ENCODE measurements at places on chromosomes 5 and 9.
A peak's percentile ranks its signal among the peaks of the same experiment; 100 is the strongest.

DNA sequence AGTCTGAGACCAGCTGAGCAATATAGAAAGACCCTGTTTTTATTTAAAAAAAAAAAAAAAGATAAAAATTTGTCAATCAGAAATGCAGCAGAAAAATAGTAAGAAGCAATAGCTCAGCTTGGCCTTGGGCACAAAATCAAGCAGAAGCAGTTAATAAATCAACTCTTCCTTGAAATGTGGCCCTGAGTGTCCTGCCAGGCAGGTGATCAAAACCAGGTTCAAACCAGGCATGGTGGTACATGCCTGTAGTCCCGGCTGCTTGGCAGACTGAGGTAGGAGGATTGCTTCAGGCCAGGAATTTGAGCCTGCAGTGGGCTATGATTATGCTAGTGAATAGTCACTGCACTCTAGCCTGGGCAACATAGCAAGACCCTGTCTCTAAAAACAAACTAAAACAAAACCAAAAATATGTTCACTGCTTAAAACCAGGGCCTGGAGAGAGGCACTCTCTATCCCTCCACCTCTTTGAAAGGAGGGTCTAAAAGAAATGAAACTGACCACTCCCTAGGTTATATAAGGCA is 27.9 kb upstream of the KLF9 start:
- H3K4me3 ChIP-seq = no peak overlapping the region
- H3K4me1 ChIP-seq = peaks cover 5% of the 10 kb centered on the region
- H3K27ac ChIP-seq = no peak overlapping the region
- no peak for DNase-seq
- no peaks in the 10 kb centered on the region for H3K36me3 ChIP-seq

GRCh38 chr5:43648499-43649124 is 45.6 kb downstream of the NNT start:
- H3K4me1 ChIP-seq = no peaks in the 10 kb centered on the region
- H3K27me3 ChIP-seq = no peaks in the 10 kb centered on the region
- DNase-seq = no peak
- no peak overlapping the region for H3K27ac ChIP-seq
- peaks cover 58% of the 10 kb centered on the region for H3K36me3 ChIP-seq
- H3K4me3 ChIP-seq = no peak overlapping the region

DNA sequence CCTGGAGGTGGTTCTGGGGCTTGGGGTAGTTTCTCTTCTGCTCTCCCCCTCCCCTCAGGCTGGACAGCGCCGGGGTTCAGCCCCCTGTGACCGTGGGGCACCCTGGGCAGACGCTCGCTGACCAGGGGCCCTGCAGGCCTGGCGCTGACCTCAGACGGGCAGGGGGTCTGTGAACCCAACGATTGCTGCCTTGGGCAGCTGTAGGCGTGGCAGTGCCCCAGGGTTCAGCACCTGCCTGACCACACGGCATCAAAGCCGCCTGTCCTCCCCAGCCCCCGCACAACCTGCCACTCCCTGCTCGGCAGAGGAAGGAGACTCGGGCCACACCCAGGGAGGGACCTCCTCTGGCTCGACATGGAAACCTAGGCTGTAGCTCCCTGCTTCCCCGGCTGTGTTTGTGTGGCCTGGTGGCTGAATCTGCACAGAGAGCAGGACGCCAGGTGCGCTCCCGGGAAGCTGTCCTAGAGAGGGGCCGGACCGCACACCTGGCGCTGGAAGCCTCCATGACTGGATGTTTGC is 12.2 kb downstream of the LCN12 start:
- H3K4me3 ChIP-seq = no peak overlapping the region
- H3K27ac ChIP-seq = peak overlapping the region; percentile 15
- H3K36me3 ChIP-seq = no peaks in the 10 kb centered on the region
- H3K27me3 ChIP-seq = peaks cover 5% of the 10 kb centered on the region
- H3K4me1 ChIP-seq = peaks cover 23% of the 10 kb centered on the region

GRCh38 chr5:130836729-130837649 is 328.1 kb downstream of the HINT1 start:
- H3K27me3 ChIP-seq = peaks cover 7% of the 10 kb centered on the region
- no peaks in the 10 kb centered on the region for H3K36me3 ChIP-seq
- DNase-seq = no peak

- H3K4me3 ChIP-seq = no peak overlapping the region
- H3K4me1 ChIP-seq = no peaks in the 10 kb centered on the region
- DNase-seq = no peak
- no peaks in the 10 kb centered on the region for H3K27me3 ChIP-seq
Measured at GRCh38 chr5:152332716-152333460, 72.2 kb downstream of the NMUR2 start.

DNA sequence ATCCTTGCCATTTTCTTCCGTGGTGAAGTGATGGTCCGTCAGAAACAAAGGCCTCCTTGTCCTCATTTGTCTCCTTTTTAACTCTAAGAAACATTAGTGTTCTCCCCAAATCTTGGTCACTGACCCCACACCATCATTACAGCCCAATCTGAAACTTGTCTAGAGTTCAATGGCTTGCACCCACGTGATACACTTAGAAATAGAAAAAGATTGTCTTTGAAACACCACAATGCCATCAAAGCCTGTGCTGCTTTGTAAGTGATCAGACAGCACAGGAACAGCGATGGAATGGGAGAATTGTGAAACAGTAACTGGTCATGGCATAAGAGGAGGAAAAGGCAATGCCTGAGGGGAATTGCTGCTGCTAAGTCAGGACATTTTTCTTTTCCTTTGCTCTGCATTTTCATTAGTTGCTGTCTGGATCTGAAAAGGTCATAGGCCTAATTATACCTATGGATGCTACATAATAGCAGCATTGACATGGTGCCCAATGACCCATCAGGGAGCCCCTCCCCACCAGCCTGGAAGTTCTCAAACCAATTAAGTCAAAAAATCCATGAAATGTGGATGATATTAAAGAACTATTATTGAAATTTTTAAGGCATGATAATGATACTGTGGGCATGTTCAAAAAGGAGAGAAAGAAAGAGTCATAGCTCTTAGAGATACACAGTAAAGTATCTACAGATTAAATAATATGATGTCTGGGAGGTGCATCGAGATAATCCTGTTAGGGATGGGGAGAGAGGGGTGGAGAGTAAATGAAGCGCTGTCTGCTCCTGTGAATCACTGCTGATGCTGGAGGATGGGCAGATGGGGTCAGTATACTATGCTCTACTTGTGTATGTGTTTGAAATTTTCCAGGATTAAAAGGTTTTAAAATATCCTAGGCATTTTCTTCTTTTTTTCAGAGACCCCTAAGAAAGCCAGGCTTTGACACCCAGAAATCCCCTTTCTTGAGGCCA is 83.6 kb downstream of the ENC1 start:
- DNase-seq = no peak
- H3K4me3 ChIP-seq = no peak overlapping the region
- H3K4me1 ChIP-seq = no peaks in the 10 kb centered on the region
- no peaks in the 10 kb centered on the region for H3K36me3 ChIP-seq
- peaks cover 50% of the 10 kb centered on the region for H3K27me3 ChIP-seq
- no peak overlapping the region for H3K27ac ChIP-seq

DNA sequence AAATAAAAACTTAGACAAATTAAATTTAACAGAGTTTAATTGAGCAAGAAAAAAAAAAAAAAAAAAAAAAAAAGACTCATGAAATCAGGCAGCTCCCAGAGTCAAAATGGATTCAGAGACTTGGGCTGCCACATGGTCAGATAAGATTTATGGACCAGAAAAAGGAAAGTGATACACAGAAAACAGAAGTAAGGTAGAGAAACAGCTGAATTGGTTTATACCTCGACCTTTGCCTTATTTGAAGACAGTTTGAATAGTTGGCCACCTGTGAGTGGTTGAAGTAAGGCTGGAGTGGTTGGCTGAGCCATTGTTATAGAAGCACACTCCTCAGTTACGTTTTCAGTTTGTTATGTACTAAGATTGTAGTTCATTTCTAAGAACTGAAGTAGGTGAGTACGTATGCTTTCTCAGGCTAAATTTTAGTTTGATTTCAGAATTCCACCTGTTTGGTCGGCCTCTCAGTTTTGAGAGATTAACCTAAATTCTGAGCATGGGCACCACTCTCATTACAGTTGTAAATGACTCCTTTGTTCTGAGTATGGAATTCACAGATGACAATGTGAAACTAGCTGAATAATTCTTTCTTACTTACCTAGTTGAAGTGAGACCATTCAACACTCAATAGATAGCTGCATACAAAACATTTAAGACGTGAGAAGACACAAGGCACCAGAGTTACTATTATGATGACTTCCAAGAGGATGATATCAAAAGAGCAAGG is 149.0 kb downstream of the AOPEP start:
- H3K4me1 ChIP-seq = peaks cover 32% of the 10 kb centered on the region
- no peaks in the 10 kb centered on the region for H3K36me3 ChIP-seq
- H3K4me3 ChIP-seq = no peak overlapping the region
- H3K27ac ChIP-seq = no peak overlapping the region
- DNase-seq = no peak
- peaks cover 53% of the 10 kb centered on the region for H3K27me3 ChIP-seq

GRCh38 chr5:168401880-168402279 is 84.4 kb upstream of the RARS1 start:
- DNase-seq = no peak
- no peaks in the 10 kb centered on the region for H3K4me1 ChIP-seq
- H3K27me3 ChIP-seq = peaks cover 39% of the 10 kb centered on the region
- H3K36me3 ChIP-seq = no peaks in the 10 kb centered on the region

GRCh38 chr9:23938908-23939307 is 112.9 kb upstream of the ELAVL2 start:
- no peaks in the 10 kb centered on the region for H3K36me3 ChIP-seq
- no peaks in the 10 kb centered on the region for H3K4me1 ChIP-seq
- H3K27ac ChIP-seq = no peak overlapping the region

DNA sequence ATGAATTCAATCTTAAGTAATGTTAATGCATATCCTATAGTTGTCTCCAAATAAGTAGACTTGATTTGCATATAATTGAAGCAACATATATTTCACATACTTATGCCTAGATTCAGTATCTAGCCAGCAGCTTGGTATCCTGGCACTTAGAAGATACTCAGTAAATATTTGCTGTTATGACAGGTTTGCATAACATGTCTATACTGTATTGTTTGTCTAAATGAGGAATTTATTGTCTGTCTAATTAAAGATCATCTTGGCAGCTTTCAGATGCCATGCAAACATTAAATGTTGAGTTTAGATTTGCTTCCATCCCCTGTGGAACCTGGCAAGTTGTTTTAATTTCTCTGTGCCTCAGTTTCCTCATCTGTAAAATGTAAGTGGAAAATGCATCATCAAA is 9.4 kb downstream of the IQGAP2 start:
- DNase-seq = no peak
- H3K4me1 ChIP-seq = peaks cover 21% of the 10 kb centered on the region
- no peaks in the 10 kb centered on the region for H3K27me3 ChIP-seq
- no peak overlapping the region for H3K27ac ChIP-seq

- no peaks in the 10 kb centered on the region for H3K36me3 ChIP-seq
- no peak overlapping the region for H3K4me3 ChIP-seq
- no peak for DNase-seq
- no peak overlapping the region for H3K27ac ChIP-seq
- H3K27me3 ChIP-seq = peaks cover 13% of the 10 kb centered on the region
Measured at GRCh38 chr9:85900504-85901201, 40.3 kb upstream of the NAA35 start.

- no peaks in the 10 kb centered on the region for H3K36me3 ChIP-seq
- no peaks in the 10 kb centered on the region for H3K4me1 ChIP-seq
- no peak overlapping the region for H3K27ac ChIP-seq
- H3K4me3 ChIP-seq = no peak overlapping the region
- peaks cover 23% of the 10 kb centered on the region for H3K27me3 ChIP-seq
- DNase-seq = no peak
Measured at GRCh38 chr9:36820392-36820861, 213.6 kb downstream of the PAX5 start.

DNA sequence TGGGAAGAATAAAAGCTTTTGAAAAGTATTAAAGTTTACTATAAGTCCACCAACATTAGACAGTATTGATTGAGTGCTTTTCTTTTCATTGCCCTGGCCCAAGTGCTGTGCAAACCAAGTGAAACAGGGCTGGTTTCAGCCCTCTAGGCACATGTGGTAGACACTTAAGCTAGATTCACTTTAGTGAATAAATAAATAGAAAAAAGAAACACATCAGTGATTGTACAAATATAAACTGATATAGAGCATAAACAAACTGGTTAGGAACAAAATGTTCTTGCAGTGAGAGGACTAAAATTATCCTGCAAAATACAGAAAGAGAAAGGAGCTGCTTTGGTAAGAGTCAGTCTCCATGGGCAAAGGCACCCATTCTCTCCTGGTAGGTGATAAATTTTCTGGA is 29.7 kb downstream of the ACTBL2 start:
- no peak for DNase-seq
- H3K27me3 ChIP-seq = no peaks in the 10 kb centered on the region
- no peaks in the 10 kb centered on the region for H3K36me3 ChIP-seq
- H3K27ac ChIP-seq = no peak overlapping the region

GRCh38 chr5:110686270-110686669 is 40.2 kb downstream of the TMEM232 start:
- H3K27ac ChIP-seq = no peak overlapping the region
- H3K4me3 ChIP-seq = no peak overlapping the region
- peaks cover 2% of the 10 kb centered on the region for H3K36me3 ChIP-seq
- peaks cover 22% of the 10 kb centered on the region for H3K4me1 ChIP-seq
- DNase-seq = no peak

DNA sequence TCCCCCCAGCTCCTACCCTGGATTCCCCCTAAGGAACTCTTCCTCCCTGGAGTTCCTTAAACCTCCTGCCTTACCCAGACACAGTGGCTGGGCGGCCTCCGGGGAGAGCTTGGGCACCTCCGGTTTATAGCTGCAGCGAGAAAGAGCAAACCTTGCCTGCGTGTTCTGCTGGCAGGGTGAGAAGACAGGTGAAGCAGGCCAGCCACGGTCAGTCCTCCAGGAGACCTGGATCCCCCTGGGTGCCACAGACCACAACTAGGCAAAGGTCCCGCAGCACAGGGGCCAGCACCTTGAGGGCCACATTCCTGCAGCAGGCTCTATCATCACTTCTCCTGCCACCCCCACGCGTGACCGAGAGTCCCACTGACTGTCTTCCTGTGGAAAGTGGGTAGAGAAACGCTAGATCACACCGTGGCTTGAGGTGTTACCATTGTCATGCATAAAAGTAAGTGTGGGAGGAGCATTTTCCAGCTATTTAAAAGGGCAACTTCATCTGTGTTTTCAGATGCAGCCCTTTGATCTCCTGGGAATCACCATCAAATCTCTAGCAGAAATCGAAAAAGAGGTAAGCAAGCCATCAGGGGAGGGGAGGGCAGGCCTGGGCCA is 130.2 kb upstream of the LMX1B start:
- peaks cover 3% of the 10 kb centered on the region for H3K4me1 ChIP-seq
- DNase-seq = no peak
- no peak overlapping the region for H3K4me3 ChIP-seq
- H3K27me3 ChIP-seq = peaks cover 47% of the 10 kb centered on the region
- H3K36me3 ChIP-seq = no peaks in the 10 kb centered on the region

GRCh38 chr5:98656125-98656795 is 117.2 kb upstream of the RGMB start:
- no peaks in the 10 kb centered on the region for H3K27me3 ChIP-seq
- H3K4me3 ChIP-seq = no peak overlapping the region
- H3K27ac ChIP-seq = no peak overlapping the region
- no peaks in the 10 kb centered on the region for H3K36me3 ChIP-seq

All from T-helper 2 cell treated with Interferon-gamma antibody and Interleukin-4, amounts not matched to agents 5 μg/mL and 100 μg/mL, for 36 hours (primary cell).